Naive thymus-derived CD8-positive, alpha-beta T cell (primary cell): ENCODE measurements at places on chromosomes 12 and 14.

DNA sequence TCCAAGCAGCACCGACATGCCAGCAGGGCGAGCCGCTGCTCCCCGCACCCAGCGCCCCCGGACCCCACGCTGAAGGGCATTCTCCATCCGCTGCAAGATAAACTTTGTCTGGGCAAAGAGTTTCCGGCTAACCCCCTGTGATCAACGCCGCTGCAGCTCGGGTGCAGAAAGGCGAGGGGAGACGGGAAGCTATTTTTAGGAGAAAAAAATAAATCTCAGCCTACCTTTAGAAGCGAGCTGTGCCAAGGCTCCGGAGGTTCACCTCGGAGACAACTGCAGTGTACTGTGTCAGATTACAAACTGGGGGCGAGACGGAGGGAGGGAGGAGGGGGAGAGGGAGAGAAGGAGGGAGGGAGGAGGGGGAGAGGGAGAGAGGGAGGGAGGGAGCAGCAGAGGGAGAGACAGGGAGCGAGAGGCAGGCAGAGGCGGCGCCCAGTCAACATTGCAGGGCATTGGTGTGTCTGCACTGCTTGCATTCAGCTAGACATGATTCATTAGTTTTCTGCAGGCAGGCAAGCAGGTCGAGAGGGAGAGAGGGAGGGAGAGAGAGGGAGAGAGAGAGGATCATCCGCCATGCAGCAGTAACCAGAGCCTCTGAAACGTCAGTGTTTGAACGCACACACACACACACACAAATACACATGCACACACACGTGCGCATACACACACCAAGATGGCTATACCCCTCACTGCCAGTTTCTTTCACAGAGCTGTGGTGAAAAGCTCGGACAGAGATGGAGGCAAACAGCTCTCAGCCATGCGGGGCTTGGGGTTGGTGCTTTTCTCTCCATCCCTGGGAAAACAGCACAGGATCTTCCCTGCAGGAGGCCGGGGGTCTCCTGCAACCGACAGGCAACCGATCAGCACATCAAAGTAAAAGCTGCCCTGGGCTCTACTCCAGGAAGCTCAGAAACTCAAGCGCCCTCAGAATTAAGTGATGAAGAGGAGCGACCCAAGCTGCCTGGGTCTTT, at the start of gene RIMBP2:
RIMBP2 (minus strand) TSS at position 302 of the 971 bp plus-strand sequence. CDS start 237,286 bp downstream, outside the sequence.
- H3K27ac ChIP-seq = no peak within 1 kb of the TSS
- peaks cover 39% of the 10 kb centered on the region for H3K27me3 ChIP-seq
- peak within 1 kb of the TSS; percentile 71 for H3K4me3 ChIP-seq
- H3K36me3 ChIP-seq = peaks cover 14% of the 10 kb centered on the region
- no peak for DNase-seq

DNA sequence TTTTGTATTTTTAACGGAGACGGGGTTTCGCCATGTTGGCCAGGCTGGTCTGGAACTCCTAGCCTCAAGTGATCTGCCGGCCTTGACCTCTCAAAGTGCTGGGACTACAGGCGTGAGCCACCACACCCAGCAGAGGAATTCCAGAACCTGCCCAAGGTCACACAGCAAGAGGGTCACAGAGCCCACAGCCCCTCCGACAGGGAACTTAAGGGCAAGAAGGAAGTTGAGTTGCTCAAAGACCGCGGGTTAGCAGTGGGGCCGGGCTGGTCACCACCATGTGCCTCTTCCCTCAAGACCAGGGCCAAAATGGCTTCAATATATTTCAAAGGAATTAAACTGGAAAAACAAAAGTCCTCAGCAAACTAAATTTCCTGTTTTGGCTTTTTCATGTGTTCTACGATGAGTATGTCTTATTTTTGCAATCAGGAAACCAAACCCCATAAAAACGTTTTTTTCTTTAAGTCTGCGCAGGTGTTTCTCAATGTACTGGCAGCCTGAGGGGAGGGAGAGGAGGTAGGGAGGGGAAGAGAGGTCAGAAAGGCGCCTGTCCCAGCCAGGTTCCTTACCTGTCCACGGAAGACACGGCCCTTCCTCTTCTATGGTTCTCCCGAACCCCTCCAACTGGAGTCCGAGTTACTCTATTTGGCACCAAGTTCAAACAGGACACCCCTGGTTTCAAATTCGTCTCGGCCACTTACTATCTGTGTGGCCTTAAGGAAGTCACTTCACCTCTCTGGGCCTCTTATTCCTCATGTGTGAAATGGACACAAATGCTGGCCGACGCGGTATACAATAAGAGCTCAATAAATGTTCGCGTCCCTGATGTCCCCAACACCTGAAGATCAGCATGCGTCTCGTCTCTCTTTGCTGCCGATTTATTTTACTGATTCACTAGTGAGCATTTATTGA, 778 bp downstream of the SLC8B1 start:
- peaks cover 45% of the 10 kb centered on the region for H3K4me1 ChIP-seq
- H3K4me3 ChIP-seq = peak overlapping the region; percentile 98
- DNase-seq = peak; percentile 37
- peaks cover 35% of the 10 kb centered on the region for H3K36me3 ChIP-seq
- no peaks in the 10 kb centered on the region for H3K27me3 ChIP-seq
- peak overlapping the region; percentile 85 for H3K27ac ChIP-seq

DNA sequence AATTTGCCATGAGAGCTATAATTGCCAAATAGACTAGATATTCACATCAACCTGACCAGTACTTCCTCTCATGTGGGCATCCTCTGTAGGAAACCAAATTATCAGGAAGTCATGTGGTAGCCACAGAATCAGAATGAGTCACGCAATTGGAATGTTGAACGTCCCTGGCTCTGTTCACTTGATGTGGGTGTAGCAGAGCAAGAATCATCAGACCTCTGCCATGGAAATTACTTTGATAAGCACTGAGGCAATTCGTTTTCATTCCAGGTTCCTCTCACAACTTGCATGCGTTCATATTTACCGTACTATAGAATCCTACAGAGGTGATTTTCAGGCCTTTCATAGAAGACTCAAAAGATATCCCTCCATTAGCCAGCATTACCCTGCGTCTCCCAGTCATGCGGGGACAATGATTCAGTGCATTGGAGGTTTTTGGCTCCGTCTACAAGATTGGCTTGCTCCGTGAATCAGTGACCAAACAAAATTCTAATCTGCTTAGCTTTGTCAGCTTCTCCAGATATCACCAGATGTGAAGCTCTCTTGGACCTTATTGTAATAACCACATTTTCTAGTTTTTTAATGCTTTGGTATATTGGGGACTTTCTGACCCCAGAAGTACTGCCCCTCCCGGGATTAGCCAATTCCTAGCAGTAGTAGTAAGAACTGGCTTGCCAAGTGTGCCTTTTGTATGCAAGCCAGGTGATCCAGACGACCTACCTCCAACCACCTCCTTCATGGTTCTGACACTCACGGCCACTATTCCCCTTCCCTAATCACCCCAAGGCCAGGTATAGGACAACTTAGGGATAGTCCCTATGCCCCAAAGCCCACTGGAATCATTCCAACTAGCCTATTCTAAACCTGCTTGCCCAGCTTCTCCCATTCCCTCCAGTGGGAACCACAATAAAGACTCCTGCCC, 133.4 kb downstream of the KICS2 start:
- peaks cover 2% of the 10 kb centered on the region for H3K4me1 ChIP-seq
- H3K27ac ChIP-seq = no peak overlapping the region
- DNase-seq = no peak
- no peaks in the 10 kb centered on the region for H3K36me3 ChIP-seq

DNA sequence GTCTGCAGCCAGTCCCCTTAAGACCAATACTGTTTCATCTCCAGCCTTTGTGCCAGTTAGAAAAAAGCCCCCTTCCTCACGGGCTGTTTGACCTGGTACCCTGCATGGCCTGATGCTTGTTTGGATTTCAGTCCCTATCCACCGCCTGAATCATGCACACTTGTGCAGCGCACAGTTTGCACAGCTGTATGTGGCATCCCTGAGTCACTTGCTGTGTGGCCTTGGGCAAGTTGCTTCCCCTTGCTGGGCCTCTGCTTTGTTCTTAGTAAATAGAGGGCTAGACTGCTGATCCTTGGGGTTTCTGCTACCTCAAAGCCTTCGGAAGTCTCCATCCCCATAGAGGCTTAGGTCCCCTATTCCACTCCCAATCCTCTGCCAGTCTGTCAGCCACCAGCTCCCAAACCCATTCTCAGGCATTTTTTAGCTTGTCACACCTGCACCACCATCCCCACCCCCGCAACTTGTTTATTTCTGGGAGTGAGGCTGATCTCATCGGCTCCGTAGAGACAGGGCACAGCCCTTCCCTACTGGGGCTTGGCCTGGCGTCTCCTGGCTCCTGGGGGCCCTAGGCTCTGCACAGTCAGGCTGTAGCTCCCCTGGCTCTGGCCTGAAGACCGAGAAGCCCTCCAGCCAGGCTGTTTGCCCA, 8.8 kb downstream of the KRT80 start:
- no peak overlapping the region for H3K27ac ChIP-seq
- H3K27me3 ChIP-seq = peaks cover 7% of the 10 kb centered on the region
- H3K36me3 ChIP-seq = no peaks in the 10 kb centered on the region

DNA sequence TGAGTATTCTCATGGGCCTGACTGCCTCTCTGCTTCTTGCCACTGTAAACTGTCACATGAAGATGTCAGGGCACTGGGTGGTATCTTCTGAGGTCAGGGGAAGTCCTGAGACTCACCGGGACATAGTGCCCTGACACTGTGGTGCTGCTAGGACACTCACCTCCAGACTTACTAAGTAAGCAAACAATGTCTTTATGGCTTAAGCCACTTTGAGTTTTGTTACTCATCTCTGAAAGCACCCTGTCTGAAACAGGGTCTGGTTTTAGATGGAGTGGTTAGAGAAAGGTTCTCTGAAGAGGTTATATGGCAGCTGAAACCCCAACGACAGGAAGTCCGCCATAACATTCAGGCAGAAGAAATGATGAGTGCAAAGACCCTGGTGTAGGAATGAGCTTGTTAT, 22.7 kb downstream of the GPR19 start:
- no peak for DNase-seq
- no peaks in the 10 kb centered on the region for H3K36me3 ChIP-seq
- peak overlapping the region; percentile 18 for H3K27ac ChIP-seq
- H3K27me3 ChIP-seq = no peaks in the 10 kb centered on the region
- H3K4me3 ChIP-seq = no peak overlapping the region
- no peaks in the 10 kb centered on the region for H3K4me1 ChIP-seq

- H3K4me3 ChIP-seq = peak overlapping the region; percentile 99
- peak overlapping the region; percentile 93 for H3K27ac ChIP-seq
- peaks cover 42% of the 10 kb centered on the region for H3K4me1 ChIP-seq
- H3K27me3 ChIP-seq = no peaks in the 10 kb centered on the region
- no peaks in the 10 kb centered on the region for H3K36me3 ChIP-seq
Measured at GRCh38 chr12:45214749-45215418, 1.0 kb upstream of the ANO6 start.

DNA sequence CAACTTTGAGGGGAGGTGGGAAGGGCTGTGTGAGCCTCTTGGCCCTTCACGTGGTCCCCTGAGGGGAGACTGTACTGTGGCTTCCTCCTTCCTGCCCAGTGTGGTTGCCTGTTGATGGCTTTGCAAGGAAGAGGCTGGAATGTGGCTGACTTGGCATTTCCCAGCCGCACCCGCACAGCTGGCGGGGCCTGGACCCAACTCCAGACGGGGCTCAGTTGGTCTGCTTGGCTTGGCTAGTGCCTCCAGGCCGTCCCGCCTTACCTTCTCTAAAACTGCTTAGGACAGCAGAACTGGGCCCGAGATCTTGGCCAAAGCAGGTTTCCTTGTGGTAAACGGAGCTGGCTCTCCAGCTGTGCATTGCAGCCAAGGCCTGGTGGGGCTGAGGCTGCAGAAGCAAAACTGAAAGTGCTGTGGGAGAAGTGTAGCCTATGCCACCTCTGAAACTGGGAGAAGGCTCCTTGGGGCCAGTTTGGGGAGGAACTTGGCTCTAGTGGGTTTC, 139.5 kb downstream of the SMOC1 start:
- H3K36me3 ChIP-seq = no peaks in the 10 kb centered on the region
- H3K27ac ChIP-seq = no peak overlapping the region
- H3K4me3 ChIP-seq = no peak overlapping the region

GRCh38 chr12:60335745-60336144, 739.9 kb downstream of the SLC16A7 start:
- H3K36me3 ChIP-seq = no peaks in the 10 kb centered on the region
- H3K27ac ChIP-seq = no peak overlapping the region
- no peaks in the 10 kb centered on the region for H3K27me3 ChIP-seq
- no peaks in the 10 kb centered on the region for H3K4me1 ChIP-seq
- DNase-seq = no peak

- no peak overlapping the region for H3K4me3 ChIP-seq
- no peaks in the 10 kb centered on the region for H3K4me1 ChIP-seq
- H3K27ac ChIP-seq = no peak overlapping the region
- no peak for DNase-seq
- peaks cover 8% of the 10 kb centered on the region for H3K27me3 ChIP-seq
Measured at GRCh38 chr12:2552000-2552756, 242.6 kb upstream of the FKBP4 start.

GRCh38 chr12:110199339-110200123, 75.4 kb downstream of the IFT81 start:
- no peak for DNase-seq
- peaks cover 8% of the 10 kb centered on the region for H3K4me1 ChIP-seq
- no peak overlapping the region for H3K4me3 ChIP-seq
- no peaks in the 10 kb centered on the region for H3K36me3 ChIP-seq
- H3K27me3 ChIP-seq = no peaks in the 10 kb centered on the region

DNA sequence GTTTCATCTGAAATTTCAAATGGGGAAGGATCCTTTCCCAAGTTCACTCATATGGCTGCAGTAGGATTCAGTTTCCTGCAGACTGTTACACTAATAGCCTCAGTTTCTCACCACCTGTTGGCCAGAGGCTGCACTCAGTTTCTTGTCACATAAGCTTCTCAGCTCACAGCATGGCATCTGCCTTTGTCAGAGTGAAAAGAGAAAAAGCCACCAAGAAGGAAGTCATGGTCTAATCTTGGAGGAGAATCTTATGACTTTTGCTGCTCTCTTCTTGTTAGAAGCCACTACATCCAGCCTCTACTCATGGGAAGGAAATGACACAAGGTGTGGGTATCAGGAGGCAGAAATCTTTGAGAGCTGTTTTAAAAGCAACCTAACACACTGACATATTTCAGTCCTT, 39.4 kb upstream of the BTG1 start:
- H3K4me1 ChIP-seq = peaks cover 43% of the 10 kb centered on the region
- no peak for DNase-seq

DNA sequence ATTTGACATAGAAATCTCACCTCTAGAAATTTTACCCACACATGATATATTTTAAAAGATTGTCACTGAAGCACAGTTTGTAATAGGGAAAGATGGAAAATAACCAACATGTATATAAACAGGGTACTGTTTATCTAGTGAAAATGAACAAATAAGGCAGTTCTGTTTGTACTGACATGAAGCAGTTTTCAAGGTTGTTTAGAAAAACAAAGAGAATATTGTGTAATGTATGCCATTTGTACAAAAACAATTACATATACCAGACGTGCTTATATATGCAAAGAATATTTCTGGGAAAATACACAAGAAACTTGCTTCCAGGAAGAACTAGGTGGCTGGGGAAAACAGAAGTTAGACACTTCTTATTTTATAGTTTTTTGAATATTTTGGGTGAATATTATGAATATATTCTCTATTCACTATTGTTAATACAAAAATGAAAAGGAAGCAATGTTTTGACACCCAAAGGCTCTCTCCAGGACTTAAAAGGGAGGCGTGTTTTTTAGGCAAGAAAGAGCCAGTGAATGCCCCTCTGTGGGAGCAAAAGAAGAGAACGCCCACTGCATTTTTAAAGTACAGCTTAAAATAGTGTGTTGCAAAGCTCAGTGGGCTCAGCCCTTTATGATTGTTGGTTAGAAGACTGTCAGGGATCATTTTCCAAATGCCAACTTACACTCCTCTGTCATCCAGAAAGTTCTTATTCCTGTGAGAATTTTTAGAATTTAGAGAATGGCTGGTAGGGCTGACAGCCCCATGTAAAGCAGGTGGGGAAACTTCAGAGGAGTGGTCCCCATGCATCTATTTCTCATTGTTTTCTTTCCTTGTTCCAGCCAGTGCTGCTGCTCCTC, 59.6 kb upstream of the FERMT2 start:
- H3K27me3 ChIP-seq = peaks cover 12% of the 10 kb centered on the region
- H3K27ac ChIP-seq = no peak overlapping the region
- H3K4me3 ChIP-seq = no peak overlapping the region
- DNase-seq = no peak
- peaks cover 8% of the 10 kb centered on the region for H3K36me3 ChIP-seq
- no peaks in the 10 kb centered on the region for H3K4me1 ChIP-seq
